Anterior cingulate cortex (tissue), 58 donors: ENCODE measurements at places on chromosomes 16 and 17.

DNA sequence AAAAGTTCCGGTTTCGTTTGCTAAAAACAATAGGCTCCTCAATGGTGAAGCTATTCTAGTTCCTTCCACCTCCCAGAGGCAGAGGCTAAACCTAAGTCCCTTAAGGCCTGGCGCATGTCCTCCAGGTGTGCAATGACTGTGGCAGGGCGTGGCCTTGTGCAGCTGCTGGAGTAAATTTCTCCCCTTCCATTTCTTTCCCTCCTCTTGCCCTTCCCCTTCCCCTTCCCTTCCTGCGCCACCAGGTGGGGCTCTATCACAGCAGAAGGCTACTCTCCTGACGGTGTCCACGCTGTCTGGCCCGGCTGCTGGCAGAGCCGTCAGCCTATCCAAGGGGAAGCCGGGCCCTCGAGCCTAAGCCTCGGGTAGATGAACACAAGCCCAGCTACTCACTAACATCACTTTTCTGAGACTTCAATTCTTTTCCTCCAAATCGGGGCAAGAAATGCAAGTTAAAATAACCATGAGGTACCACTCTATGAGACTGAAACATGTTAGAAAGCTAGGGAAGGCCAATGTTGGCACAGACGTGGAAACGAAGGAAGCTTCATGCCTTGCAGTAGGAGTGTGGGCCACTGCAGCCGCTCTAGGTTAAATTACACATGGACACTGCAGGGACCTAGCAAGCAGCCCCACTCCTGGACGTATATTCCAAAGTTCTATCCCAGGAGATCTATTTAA lies 34.4 kb downstream of the C16orf78 start:
- peak; percentile 60 for DNase-seq

DNA sequence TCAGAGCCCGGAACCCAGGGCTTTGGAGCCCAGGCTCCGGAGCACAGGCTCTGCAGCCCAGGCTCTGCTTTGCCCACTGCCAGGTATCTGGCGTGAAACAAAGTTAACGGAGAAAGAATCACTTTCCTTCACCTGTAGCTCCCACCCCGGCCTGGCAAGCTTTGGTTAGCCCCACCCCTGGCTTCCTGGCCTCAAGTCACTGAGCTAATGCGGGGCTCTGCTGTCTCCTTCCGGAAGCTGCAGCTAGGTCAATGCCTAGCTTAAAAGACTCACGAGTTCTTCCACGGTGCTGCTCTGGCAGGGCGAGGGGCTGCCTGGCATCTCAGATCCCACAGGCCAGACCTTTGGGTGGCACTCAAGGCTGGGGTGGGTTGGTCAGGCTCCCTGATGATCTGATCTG lies 21.1 kb upstream of the SPPL2C start:
- no peak for DNase-seq

DNA sequence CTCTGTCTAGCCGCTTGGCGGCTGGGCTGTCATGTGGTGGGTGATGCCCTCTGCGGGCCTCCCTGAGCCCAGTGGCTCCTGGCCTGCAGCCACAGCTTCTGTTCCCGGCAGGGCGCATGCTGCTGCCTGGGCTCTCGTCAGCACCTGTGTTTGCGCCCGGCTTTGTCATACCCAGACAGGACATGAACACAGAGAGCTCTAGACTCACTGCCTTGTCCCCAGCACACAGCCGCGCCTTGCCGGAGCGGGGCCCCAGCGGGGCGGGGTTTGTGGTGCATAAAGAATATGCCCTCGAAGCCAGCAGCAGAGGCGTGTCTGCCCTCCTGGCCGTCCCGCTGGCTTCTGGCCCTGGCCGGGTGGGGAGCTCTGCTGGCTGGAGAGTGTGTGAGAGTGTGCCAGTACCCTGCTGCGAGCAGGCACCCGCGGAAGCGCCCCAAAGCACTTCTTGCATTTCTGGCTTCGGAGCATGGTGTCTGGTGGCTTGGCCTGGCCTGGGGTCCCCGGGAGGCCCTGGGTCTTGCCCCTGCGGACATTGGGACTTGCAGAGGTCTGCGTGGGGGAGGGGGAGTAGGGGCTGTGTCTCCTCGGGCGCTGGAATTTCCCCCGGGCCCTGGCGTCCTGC lies 14.4 kb downstream of the ASPSCR1 start:
- DNase-seq: peak; percentile 70

GRCh38 chr17:59771093-59771492 lies 63.6 kb downstream of the VMP1 start:
- no peak for DNase-seq

- no peak for DNase-seq
Observed at GRCh38 chr17:81515530-81516041, 3.0 kb upstream of the ACTG1 start.
